ENCODE measurements at places on chromosomes 12 and 14.
A peak's percentile ranks its signal among the peaks of the same experiment; 100 is the strongest.

GRCh38 chr12:48350249-48351021 is at the start of gene ZNF641:
ZNF641 (minus strand) TSS chr12:48350919; CDS start chr12:48348090, 2,829 bp downstream.
- peak; percentile 85 for DNase-seq

DNA sequence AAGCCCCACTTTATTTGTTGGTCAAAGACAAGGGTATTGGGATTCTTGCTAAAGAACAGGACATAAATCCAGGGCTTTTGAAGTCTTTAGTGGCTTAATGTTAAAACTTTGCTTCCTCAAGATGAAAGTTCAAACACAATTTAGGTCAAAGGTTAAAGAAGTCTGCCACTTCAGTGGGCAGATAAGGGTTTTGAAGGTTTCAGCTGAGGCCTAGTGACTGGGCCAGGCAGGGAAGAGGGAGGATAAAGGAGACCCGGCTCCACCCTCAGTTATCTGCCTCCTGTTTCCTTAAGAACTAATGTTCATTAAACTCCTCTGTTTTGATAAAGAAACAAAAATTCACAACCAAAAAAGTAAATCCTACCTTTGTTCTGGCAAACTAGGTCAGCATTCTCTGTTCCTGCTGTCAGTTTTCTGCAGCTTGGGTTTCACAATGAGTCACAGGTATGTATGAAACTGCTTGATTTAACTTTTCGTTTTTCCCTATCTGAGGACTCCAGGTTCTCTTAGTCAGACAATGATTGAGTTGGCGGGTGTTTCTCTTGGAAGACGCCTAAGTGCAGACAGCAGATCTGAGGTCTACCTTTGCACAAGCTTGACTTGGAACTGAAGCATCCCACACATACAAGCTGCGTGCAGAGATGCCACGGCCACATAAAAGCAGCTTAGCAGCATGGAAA is 208.3 kb downstream of the EXOC5 start:
- no peak for DNase-seq

GRCh38 chr12:68137335-68137830 is 22.2 kb downstream of the IFNG start:
- DNase-seq: no peak

DNA sequence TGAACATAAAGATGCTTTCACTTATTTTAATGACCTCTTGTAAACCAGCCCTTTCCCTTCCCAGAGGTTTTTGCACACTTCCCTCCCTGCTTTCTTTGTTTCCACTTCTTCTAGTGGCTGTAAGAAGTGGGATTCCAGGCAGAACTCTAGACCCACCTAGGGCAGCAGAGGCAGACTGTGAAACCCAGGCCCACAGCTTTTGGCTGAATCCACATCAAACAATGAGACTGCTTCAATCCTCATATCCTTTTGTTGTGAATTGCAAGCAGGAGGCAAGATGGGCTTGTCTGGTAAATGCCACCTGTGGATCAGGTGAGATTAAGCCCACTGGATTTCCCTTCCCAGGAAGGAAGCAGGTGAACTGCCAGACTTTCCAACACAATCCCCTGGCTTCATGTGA is 12.8 kb downstream of the CCDC177 start:
- DNase-seq: no peak

- no peak for DNase-seq
These were observed 299.7 kb upstream of the FBXO33 start for GRCh38 chr14:39731912-39732311.

- no peak for DNase-seq
These were observed 283.1 kb downstream of the CACNA1C start for GRCh38 chr12:2335916-2336315.

DNA sequence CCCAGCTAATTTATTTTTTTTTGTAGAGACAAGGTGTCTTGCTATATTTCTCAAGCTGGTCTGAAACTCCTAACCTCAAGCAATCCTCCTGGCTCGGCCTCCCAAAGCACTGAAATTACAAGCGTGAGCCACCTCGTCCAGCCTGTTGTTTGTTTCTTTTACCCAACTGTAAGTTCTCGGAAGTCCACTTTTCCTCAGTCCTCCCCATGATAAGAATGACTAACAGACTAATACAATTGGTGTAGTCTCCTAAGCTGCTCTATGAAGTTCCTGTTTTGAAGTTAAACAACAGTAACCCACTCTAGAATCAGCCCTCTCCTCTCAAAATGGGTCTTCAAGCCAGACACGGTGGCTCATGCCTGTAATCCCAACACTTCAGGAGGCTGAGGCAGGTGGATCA is 36.5 kb downstream of the HIGD1C start:
- no peak for DNase-seq

DNA sequence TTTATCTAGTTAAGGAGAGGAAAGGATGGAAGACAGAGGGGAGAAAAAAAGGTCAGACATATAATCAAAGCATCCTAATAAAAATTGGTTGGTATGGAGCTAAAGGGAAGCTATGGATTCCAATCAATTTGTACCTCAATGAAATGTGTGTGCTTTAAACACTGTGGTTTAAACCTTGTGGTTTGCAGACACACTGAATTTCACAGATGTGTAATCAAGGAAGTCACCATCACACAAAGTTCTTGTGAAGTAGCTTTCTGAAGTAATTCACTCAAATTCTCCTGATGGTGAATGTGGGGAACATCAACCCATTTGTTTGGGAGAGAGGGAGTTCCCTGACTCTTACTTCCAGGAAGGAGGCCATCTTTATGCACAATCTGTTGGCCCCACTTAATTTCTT is 243.3 kb upstream of the KRR1 start:
- no peak for DNase-seq

- no peak for DNase-seq
These were observed 898.9 kb upstream of the SEL1L start for GRCh38 chr14:82432301-82433105.

DNA sequence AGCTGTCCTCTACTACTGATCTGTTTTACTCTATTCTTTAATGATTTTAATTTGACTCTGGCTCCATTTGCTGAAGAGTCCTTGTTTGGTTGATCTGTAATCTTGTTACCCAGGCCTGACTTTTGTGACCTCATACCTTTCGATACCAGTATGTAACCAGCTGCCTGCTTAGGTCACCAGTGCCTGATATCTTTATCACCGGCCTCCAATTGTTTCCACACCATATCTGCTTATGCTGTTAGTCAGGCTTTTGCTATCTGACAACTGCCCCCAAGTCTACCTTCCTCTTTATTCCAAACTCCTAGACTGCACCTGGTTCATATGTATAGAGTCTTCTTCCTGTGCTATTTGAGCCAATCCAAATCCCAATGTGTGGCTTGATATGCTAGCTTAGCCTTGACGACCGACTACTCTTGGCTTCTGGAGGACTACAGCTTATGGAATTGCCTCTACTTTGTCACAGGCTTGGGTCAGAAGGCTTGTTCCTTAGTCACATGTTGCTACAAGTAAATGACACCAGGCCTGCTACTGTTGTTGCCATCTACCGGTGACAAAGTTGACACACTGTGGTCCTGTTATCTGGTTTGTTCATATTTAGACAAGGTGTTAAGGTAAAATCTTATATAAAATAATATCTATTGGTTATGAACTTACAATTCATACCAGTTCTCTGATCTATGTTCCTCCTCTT is 193.9 kb downstream of the TRHDE start:
- no peak for DNase-seq

DNA sequence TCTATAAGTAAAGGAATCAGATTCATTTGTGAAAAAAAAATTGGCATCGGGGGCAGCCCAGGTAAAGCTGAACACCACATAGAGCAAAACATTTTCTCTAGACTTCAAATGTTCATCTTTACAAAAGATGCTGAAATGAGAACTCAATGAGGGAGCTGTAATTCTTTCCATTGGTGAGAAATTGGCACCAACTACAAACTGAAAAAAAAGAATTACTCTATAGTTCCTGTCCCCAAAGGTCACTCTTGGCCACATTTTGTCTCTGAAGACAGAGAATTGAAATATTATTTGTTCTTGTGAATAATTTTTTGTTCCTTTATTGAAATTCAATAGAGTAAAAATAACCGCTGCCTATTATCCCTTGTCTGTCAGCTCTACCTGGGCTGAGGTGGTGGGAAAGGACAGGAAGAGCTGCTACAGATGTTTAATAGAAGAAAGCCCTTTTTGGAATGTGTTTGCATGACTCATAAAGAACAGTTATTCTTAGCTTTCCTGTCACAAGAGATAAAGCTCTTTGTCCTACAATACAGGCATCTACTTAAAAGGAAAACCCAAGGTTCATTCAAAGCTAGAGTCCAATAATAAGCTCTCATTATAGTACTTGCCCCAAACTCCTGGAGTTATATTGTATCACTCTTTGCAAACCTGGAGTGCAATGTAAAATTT is 380.1 kb upstream of the KITLG start:
- DNase-seq: no peak

DNA sequence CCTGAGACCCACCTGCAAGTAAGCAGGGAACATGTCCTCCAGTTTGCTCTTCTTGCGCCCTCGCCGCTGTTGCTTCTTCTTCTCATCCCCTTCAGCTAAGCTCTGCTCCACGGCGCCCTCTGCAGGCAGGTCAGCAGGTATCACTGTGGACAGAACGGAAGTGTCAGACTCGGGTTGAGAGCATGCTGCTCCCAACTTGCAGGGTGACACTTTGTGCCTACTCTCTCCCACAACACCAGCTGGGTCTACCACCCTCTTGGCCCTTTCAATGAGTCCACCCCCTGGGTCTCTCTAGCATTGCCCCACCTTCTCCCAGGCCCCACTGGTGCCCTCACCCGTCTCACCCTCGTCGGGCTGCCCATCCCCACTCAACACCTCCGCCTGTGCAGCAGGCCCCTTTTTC is 16.7 kb downstream of the KMT2D start:
- peak; percentile 79 for DNase-seq

DNA sequence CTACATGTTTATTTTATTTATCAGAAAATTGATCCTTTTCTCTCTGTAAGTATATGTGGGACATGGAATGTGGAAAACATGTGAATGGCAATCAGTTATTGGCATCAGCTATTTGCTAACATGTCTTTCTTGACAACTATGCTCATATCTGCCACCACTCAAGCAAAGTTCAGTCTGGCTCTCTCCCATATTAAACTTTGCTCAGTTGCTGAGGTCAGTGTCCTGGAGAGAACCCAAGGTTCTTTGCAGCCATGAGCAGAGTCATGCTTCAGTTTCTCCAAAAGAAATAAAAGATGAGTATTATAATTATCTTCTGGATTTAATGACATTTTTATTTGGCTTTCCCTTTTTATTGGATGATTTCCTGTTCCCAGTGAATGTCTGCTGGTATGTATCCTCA is 42.6 kb downstream of the A2M start:
- DNase-seq: no peak

GRCh38 chr14:76589246-76589645 is 172.0 kb upstream of the VASH1 start:
- DNase-seq: no peak

GRCh38 chr12:101859664-101860607 is 17.4 kb upstream of the DRAM1 start:
- no peak for DNase-seq

DNA sequence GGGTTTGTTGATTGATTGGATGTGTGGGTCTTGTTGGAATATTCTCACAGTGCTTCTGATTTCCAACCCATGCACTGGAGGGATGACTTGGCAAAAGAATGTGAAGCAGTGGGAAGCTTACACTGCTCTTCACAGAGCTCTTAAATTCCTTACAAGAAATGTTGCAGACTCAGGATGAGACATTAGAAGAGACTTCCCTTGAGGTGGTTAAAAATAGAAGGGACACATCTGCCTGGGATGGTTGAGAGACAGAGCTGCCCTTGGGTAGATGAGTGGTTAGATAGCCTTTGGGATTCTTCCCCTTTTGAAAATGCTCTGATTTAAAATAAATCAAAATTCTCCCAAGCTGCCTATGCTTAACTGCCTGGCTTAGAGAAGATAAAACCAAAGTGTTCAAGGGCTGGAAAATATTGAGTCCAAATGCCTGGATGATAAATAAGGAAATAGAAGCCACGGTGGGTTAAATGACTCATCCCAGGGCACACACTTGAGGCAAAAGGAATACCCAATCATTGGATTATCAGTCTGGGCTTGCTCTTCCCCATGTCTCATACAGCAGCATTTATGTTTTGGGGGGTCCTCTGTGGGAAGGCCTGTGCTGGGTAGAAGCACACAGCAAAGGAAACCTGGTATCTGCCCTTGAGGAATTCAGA is 264.3 kb downstream of the AKAP6 start:
- DNase-seq: no peak

GRCh38 chr12:10285919-10286318 is 21.8 kb upstream of the KLRD1 start:
- no peak for DNase-seq

- DNase-seq: no peak
These were observed 19.2 kb downstream of the PACS2 start for GRCh38 chr14:105333613-105334364.

- DNase-seq: no peak
These were observed 322.3 kb downstream of the DUSP6 start for GRCh38 chr12:89029961-89030360.

- no peak for DNase-seq
These were observed 23.3 kb downstream of the INSM2 start for GRCh38 chr14:35557221-35557747.

DNA sequence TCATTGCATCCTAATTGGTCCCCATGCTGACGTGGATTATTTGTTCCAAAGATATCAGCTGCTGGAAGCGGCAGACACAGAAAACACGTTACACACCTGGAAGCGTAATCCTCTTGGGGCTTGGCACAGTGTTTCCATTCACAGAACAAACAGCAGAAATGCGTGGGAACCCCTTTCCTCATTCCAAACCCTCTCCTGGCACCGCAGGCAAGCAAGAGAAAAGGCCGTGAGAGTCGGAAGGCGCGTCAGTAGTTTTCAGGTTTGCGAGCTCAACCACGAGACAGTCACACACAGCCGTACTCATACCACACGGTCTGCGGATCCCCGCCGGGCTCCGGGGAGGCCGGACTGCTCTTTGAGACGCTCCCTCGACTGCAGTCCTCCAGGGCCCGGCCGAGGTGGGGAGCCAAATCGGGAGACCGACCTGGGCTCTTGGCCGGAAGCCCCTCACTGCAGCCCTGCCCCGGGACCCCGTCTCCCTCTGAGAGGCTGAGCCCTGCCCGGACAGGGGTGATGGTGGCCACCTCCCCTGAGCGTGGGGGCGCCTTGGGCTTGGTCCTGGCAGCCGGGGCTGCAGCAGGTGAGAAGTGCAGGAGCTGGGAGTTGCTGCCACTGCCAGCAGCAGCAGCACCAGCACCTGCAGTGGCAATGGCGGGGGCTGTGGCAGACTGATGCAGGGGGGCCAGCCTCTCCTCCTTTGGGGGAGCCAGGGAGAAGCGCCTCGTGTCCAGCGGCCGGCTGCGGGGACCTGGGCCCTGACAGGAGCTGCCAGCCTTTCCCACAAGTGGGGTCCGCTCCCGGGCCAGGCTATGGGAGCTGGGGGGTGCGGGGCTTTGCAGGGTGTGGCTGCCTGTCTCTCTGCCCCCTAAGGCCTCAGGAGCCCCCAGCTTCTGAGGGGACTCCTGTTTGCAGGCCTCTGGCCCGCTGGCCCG is 28.1 kb upstream of the GPR68 start:
- no peak for DNase-seq

GRCh38 chr14:102187044-102187443 is 47.3 kb downstream of the WDR20 start:
- no peak for DNase-seq

GRCh38 chr12:71162832-71163763 is 5.3 kb upstream of the TSPAN8 start:
- DNase-seq: no peak
